ENCODE measurements at places on chromosomes 5 and 9.

GRCh38 chr5:139065306-139065705 lies 132.9 kb downstream of the SIL1 start:
- DNase-seq: no peak

GRCh38 chr5:68180121-68181038 lies 35.2 kb upstream of the PIK3R1 start:
- no peak for DNase-seq

DNA sequence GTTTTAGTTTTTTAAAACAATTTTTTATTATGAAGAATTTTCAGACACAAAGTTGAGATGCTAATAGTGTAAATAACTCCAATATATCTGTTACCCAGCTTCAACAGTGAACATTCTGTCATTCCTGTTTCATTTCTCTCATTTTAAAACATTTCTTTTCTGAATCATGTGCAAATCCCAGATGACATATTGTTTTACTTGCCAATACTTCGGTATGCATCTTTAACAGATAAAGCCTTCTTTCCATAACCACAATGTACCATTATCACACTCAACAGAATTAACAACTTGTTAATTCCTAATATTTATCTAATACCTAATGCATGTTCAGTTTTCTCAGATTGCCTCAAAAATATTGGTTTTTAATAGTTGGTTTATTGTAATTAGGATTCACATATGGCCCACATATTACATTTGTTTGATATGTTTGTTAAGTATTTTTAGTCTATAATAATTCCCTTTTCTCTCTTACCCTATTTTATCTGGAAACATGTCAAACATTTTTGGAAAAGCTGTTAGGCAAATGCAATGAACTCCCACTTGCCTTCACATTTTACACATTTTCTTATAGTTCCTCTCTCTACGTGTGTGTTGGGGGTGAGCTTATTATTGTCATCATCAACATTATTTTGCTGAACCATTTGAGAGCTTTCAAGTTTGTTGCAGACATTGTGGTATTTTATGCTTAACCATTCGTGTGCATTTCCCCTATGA lies 58.7 kb upstream of the ANKRD55 start:
- DNase-seq: no peak

GRCh38 chr9:117247266-117247665 lies 167.6 kb downstream of the ASTN2 start:
- DNase-seq: no peak

- DNase-seq: no peak
Measured at GRCh38 chr5:103247118-103247517, 11.4 kb upstream of the MACIR start.

DNA sequence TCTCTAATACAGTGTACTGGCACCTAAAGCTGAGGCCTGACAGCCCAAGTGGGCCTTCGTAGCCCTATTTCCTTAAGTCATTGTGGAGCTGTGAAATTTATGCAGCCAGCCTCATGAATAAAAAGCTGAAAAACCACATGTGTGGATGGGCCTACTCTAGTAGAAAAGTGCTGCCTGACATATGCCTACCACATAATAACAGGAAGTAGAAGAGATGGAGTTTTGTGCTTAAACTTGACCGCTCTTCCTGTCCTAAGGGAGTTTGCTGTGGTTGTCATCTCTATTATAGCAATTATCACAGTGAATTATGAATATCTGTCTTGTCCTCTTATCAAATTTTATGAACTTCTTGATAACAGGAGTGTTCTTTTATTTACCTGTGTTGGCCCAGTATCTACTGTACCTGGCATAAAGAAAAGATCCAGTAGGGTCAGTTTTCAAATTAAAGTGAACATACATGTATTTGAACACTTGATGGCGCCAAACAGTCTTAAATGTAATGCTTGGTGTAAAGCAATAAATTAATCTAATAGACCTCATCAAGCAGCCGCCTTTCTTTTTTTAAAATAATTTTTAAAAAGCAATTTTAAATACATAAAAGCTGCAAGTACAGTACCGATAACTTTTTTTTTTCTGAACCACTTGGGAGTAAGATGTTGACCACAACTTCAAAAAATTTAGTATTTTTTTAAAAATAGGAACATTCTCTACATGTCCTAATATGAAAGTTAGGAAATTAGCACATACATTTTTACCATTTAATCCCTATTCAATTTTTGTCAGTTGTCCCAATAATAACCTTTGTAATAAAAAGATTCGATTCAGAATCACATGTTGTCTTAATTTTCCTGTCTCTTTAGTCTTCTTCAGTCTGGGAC lies 51.0 kb downstream of the FKTN start:
- DNase-seq: peak; percentile 67

- peak; percentile 45 for DNase-seq
Measured at GRCh38 chr9:35696520-35697215, 6.9 kb upstream of the TPM2 start.

DNA sequence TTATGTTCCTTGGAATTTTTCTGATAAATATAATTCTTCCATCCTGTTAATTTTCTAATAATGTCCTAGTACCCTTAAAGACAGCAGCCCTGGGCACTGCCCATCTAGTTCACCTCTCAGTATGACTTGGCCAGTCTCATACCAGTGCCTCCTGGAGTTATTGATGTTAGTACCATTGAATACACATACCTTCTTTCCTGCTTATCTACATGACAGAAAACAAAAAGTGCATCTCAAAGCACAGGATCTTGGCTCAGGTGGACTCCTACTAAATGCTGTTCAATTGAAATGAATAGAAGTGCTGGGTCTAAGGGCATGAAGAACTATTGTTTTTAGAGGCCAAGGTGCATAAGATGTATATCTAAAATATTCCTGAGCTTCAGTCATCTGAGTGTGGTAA lies 669.7 kb downstream of the NR2F1-AS1 start:
- no peak for DNase-seq

GRCh38 chr5:143824851-143825720 lies 13.1 kb downstream of the HMHB1 start:
- peak; percentile 82 for DNase-seq

DNA sequence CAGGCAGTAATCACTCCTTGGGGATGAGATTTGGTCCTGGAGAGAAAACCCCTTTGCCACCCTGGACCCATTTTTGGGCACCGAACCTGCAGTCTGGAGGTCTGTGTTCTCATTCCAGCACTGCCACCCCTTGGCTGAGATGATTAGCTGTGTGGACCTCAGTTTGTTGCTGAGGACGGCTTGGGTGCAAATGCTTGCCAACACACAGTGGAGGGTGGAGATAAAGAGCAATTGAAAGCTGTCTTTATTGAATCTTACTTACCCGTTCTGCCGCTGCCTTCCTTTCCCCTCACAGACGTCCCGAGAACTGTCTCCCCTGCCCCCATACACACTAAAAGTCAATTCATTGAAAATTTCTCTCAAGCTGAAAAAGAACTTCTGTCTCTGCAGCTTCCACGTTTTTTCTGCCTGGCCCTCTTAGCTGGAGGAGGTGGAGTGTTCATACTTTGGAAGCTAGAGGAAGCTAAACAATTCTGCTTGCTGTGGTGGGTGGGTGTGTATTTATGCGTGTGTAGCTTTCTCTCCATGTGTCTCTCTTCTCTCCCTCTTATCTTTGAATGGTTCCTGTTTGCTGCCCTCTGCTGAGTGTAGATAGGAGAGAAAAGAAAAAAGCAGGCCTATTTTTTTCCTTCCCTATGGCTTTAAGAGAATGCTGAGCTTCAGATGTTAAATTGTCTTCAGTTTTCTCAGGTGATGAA lies 6.6 kb downstream of the GALNT10 start:
- DNase-seq: peak; percentile 19

DNA sequence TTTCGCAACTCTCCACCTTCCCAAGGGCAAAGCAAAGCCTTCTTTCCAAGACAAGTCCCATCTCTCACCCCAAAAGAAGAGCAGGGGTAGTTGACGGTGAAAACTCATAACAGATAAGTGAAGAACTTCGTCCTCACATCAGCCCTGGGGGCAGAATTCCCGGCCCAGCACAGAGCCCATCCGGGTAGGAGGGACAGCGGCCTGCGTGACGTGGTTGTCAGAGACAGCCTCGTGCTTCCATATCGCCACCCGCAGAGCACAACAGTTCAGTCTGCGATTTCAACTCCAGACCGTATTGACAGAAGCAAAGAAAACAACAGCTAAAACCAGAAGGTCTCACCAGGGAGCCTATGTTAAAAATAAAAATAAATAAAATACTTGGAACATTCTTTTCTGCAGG lies 273.2 kb downstream of the SYK start:
- no peak for DNase-seq

DNA sequence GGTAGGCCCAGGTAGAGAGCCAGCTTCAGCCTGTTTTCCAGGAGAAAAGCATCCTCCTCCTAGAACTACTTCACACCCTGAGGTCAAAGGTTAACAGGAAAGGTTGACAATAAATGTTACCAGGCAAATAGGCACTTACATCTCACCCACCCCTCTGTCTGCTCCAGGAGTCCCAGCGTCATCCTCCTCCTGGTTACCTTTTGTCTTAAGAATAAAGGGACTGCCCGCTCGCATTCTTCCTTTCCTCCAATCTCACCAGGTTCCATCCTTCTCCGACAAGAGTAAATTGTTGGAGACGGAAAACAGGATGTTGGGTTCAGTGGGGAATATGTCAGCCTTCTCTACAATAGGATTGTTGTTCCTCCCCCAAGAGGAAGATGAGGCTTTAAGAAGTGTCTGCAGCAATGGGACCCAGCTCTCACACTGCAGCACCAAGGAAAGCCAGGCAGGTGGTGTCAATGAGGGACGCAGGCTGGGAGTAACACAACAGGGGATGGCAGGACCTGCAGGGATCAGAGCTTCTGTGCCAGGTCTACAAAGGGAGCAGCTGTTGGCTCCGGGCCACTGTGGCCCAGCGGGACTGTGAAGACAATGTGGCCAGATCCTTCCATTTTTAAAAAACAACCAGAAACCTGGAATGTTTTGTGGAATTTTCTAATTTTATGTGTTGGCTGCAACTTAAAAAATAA lies 29.0 kb downstream of the FAT2 start:
- DNase-seq: no peak

DNA sequence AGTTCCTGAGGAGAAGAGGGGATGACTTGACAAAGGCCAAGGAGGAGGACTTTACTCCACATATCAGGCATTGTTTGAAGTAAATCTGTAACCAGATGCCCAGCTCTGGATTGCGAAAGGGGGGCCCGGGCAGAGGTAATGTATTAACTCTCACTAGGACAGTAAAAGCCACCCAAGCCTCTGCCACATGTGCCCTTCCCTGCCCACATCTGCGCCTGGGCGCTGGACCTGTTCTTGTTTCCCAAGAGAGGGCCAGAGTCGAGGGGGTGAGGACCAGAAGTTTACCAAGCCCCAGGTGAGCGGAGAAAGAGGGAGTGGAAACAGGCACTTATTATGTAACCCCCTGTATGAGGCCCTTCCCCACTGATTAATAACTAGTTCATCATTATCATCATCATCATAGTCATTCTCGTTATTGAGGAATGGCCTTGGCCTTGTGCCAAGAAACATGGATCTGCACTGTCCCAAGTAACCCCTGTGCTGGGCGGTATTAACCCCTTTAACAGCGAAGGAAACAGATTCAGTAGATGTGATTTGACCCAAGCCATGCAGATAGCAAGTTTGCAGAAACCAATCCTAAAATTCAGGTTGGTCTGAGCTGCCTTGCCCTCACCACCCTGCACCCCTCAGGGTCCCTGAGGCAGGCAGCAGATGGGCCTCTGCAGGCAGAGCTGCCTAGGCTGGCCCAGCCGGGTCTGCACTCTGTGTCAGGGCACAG lies at the start of gene SLC23A1:
SLC23A1 (minus strand) TSS at position 23 of the 718 bp plus-strand sequence. CDS start 44 bp downstream, outside the sequence.
- DNase-seq: no peak

DNA sequence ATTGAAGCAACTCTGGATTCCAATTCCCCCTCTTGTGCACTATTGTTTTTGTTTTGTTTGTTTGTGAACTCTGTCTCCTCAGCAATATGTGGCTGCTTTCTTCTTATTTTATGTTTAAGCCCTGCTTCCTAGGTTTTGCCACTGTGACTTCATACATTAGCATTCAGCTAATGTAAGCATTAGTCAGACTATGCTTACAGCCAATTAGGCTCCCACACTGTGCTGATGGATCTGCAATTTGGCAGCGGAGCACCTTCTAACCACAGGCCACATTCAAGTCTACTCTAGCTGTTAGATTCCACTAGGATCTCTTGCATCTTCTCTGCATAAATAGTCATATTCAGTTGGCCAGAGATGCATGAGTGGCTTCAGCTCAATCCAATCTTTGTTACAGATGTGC lies 9.6 kb upstream of the BICD2 start:
- DNase-seq: peak; percentile 11

DNA sequence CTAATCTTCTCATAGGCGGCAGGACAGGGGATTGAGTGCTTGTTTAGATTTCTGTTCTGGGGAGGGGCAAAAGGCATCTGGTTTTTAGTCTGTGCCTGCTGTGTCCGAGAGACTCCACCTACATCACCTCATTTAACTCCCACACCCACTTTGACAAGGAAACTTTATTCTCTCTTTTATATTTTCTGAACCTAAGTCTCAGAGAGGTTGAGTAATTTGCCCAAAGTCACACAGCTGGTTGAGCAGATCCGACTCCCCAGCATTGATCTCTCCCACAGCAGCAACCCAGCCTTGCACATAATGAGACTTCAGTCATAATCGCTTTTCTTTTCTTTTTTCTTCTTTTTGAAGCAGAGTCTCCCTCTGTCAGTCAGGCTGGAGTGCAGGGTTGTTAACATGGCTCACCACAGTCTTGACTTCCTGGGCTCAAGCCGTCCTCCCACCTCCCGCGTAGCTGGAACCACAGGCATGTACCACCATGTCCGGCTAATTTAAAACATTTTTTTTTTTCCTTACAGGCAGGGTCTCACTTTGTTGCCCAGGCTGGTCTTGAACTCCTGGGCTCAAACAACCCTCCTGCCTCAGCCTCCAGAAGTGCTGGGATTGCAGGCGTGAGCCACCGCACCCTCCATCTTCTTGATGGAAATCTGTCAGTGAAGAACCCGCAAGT lies 36.5 kb upstream of the ANKRD33B start:
- DNase-seq: no peak

DNA sequence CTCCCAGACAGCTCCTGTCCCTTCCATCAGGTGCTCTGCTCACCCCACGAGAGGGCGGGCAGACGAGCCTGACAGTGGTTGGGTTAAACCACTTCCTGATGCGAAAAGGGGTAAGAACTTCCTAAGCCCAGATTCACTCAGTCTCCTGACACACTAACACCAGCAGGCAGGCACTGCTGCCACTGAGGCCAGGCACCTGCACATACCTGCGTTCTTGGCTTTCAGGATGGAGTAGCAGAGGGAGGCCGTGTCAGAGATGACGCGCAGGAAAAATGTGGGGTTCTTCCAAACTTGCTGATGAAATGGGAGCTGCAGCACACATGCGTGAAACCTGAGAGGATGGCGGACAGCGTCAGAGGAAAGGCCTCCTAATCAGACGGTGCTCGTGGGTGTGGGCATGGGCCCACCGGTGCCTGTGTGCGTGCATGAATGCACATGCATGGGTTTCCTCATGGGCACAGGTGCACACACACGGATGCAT lies 29.9 kb downstream of the SLC6A18 start:
- DNase-seq: no peak

DNA sequence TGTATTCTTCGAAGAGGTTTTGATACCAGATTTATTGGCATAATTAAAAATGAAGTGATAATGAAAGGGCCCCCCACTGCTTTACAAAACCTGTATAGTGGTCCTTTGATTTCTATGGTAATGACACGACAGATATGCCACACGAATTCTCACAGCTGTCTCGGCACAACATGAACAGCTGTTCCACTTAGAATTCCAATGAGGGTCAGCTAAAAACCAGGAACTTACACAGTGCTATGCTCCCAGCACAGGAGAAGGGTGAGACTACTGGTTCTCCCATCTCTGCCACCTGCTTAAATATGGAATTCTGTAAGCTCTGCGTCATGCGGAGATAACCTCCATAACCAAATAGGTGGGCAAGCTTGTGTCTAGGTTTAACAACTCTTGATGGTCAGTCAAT lies 183.0 kb upstream of the EFNA5 start:
- DNase-seq: no peak
